ENCODE measurements at places on chromosomes 16 and 17.

- DNase-seq: peak; percentile 27
These were observed 8.1 kb upstream of the TIMP2 start for GRCh38 chr17:78933025-78933958.

DNA sequence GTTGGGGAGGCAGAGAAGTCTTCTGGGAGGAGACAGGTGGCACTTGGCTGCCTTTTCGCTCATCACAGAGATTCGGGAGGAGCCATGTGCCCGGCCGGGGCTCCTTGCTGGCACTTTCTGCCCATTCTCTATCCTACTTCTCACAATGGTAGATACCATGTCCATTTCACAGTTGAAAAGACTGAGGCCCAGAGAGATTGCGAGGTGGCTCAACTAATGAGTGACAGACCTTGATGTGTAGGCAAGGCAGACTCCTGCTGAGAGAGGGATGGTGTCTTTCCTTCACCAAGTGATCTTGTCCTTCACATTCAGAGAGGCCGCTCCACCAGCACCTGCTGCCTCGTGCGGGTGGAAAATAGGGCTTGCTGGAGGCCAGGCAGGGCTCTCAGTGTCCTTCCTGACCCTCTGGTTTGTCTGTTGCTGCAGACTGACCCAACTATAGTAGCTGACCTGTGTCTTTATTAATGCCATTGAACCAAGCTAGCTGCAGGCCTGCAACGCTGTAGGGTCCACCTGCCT is 42.1 kb downstream of the MPRIP start:
- no peak for DNase-seq

DNA sequence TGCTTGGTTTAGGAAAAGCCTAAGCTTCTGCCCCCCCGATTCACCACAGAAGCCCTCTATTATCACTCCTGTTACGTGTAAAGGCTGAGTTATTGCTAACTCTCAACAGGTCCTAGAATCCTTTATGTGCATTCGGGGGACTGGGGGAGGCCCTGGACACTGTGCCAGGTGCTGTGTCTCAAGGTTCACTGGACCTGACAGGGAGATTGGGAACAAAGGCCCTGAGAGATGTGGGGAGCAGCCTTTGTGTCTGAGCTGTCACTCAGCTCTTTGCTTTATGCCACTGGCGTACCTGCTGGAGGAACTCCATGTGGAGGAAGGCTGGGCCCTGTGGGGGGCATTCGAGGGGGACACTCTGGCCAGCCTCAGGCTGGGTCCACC is 65.9 kb downstream of the METRNL start:
- no peak for DNase-seq

- no peak for DNase-seq
These were observed 16.6 kb downstream of the G6PC1 start for GRCh38 chr17:42917236-42917603.

GRCh38 chr17:79940459-79941087 is 95.1 kb downstream of the TBC1D16 start:
- DNase-seq: no peak

- DNase-seq: no peak
These were observed 4.3 kb downstream of the BANP start for GRCh38 chr16:87955302-87956097.

DNA sequence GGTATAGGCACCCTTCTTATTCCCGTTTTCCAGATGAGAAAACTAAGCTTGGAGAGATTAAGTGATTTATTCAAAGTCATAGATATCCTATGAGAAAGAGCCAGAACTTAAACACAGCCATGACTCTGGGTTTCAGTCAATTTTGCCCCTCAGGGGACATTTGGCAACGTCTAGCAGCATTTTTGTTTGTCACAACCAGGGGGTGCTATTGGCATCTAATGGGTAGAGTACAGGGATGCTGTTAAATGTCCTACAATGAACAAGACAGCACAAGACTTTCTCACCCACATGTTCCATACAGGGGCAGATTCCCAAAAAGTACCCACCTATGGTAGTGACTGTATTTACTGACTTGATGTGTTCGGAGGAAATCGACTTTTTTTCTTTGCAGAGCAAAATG is 4.8 kb upstream of the SHISA9 start:
- DNase-seq: peak; percentile 2

- no peak for DNase-seq
These were observed 285.8 kb downstream of the WWOX start for GRCh38 chr16:78385086-78385805.

- no peak for DNase-seq
These were observed 34.6 kb downstream of the DCUN1D3 start for GRCh38 chr16:20865420-20866131.

DNA sequence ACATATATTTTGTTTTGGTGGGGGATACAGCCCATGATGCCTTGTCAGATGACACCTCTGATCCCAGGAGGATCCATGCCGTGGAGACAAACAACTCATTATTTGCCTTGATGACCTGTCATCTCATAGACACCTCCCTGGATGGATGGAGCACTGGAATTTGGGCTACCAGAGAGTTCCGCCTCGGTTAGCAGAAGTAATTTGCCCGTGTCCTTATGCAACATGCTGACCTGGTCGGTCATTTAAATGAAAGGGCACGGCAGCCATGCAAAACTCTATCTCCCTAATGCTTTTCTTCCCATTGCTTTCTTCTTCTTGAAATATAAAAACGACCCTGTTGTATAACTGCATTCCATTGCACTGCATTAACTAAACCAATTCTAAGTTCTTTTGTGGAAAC is 145.3 kb downstream of the GRIN2A start:
- DNase-seq: no peak

- DNase-seq: no peak
These were observed 47.1 kb upstream of the CLEC19A start for GRCh38 chr16:19238406-19238805.

- no peak for DNase-seq
These were observed 59.0 kb downstream of the ACSM2B start for GRCh38 chr16:20517149-20517548.

GRCh38 chr16:51031598-51031997 is 119.5 kb downstream of the SALL1 start:
- DNase-seq: no peak

DNA sequence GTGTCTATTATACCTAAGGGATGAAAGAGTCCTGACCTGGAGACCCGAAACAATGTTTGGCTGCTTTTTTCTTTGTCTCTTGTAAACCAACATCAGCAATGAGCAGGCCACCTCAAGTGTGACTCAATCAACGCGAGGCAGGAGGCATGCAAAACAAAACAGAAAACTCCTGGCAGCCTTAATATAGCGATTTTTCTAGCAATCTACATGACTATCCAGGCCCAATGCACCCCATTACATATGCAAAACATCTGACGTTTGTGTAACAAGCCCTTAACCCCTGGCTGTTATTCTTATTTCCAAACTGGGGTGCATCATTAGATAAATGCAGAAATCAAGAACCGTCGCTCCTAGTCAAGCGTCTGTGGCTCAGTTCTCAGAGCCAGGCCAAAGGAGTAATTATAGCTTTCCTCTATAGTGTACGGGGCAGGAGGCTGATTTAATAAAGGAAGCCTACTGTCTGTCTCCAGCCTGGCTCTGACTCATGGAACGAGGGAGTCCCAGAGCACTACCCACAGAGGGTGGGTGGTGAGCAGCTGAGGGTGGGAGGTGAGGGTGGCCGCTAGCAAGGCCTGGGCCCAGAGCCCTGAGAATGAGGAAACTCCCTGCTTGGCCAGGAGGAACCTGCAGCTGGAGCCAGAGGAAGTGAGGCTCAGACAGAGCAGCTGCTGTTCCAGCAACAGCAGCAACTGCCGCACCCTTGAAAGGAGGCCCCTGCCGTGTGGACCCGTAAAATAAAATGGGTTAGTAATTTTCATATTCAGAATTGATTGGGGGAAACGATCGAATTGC is 43.9 kb downstream of the CHD9 start:
- peak; percentile 68 for DNase-seq

DNA sequence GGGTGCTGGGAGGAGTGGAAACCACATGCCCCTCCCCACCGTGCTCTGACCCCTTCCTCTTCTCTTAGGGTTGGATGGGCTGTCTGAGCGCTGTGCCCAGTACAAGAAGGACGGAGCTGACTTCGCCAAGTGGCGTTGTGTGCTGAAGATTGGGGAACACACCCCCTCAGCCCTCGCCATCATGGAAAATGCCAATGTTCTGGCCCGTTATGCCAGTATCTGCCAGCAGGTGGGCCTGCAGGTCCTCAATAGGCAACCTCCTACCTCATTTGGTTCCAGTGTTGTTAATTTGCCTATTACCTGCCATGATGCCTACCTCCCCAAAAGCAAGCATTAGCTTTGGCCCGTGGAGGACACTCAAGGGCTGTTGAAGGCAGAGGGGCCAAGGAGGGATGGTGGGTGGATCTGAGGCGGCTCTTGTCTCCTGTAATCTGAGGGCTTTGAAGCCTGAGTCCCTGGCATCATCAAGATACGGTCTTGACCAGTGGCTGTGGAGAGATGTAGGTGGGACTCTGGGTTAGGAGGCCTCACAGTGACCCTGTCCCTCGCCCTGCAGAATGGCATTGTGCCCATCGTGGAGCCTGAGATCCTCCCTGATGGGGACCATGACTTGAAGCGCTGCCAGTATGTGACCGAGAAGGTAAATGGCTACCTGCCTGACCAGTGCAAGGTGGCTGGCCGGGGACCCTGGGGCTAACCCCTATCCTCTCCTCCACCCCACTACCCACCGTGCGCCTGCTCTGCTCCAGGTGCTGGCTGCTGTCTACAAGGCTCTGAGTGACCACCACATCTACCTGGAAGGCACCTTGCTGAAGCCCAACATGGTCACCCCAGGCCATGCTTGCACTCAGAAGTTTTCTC is 3.4 kb downstream of the ALDOA start:
- peak; percentile 36 for DNase-seq

- DNase-seq: no peak
These were observed 34.9 kb downstream of the UBE2G1 start for GRCh38 chr17:4331614-4332013.

DNA sequence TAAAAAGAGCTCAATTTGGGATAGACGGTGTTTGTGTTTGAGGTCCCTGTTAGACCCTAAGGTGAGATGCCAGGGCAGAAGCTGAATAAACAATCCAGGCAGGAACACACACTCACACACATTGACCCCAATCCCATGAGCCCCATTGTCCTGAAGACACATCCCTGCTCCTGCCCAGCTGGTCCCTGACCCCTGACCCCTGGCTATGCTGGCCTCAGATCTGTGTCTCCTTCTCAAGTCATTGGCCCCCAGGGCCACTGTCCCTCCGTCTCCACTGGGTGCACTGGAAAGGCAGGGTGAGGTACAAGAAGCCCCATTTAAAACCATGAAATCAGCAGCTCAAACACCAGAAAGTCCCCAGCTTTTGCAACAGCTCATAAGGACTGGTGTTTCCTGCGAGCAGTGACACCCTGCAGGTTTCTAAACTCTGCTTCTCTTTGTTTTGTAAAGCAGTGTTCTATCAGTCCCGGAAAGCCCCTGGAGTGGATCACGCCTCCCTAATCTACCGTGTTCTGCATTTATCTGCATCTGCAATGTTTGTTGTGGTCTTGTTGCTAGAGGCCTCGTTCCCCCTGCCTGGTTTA is 18.0 kb upstream of the ASGR2 start:
- no peak for DNase-seq

DNA sequence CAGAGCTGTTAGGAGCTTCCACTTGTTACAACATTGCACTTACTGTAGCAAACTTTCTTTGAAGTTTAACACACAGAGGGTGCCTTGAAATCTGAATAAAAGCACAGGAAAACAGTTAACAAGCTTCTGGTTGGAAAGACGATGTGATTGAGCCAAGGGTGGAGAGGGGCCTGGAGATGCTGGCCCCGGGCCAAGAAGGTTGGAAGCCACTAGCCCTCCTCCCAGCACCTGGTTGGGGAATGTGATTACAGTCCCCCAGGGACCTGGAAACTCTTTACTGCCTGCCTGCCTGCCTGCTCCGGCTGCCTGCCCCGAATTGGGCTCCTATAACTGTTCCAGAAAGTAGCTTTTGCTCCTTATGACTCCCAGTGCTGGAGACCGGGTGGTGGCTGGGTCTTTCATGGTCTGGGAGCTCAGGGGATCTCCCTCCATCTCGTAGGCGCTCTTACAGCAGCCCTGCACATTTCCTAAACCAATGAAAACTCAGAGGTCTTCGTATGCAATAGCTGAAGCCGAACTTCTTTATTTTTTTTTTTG is 48.0 kb upstream of the ZFHX3 start:
- no peak for DNase-seq

- DNase-seq: no peak
These were observed 73.6 kb downstream of the ABCC6 start for GRCh38 chr16:16149710-16150116.

DNA sequence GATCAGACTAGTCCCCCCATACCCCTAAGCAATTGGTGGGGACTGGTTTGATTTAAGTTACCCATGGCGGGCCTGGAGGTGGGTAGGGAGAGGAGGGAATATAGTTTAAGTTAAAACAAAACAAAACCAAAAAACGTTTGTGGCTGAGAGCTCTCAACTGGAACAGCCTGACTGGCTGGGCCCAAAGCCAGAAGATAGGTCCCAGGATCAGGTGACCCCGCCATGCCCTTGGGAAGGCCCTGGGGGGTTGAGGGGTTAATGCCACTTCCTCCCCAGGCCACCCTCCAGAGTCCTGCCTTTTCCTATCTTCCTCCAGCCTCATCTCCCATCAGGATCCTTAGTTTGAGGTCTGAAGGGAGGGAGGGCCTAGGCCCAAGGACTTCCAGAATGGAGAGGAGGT is 82.3 kb upstream of the LHX1 start:
- no peak for DNase-seq

- no peak for DNase-seq
These were observed 60.7 kb downstream of the HS3ST3A1 start for GRCh38 chr17:13541032-13541480.

DNA sequence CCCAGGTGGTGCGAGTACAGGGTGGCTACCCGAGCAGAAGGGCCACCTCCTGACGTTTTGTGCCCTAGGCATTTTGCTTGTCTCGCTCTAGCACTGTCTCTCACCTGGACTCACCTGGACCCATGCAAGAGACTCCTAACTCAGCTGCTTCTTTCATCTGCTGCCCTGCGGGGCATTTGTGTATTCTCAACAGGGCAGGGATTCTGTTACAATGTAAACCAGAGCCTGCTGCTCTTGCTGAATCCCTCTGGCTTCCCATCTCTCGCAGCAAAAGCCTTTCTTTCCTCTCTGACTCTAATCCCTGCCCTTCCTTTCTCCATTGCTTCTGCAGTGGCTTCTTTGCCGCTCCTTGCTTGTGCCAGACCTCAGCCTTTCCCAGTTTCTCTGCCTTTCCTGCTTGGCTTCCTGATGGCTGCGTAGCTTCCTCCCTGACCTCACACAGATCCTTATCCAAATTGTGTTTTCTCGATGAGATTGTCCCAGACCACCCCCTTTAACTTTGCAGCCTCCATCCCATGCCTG is 10.2 kb downstream of the ARSG start:
- DNase-seq: no peak

DNA sequence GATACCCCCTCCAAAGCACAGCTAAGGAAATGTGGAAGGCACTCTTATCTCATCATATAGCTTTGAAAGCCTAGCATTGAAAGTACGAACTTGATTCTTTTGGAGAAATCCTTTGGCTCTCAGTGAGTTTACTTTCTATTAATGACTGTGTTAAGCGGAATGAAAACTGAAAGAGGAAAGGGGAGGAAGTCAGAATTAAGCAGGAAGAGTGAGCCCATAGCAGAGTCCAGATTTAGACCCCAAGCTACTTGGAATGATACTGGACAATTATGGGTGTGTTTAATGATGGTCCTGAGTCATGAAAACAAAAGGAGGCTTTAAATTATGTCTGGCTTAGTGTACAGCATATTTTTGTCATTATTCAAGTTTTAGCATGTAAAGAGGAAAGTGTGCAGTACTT is 42.2 kb downstream of the TENT4B start:
- peak; percentile 57 for DNase-seq

- DNase-seq: no peak
These were observed 26.7 kb downstream of the HIC1 start for GRCh38 chr17:2081564-2081963.

- DNase-seq: no peak
These were observed 21.4 kb downstream of the ZC3H18 start for GRCh38 chr16:88591577-88592021.
